Stimulated activated CD8-positive, alpha-beta memory T cell treated with anti-CD3 and anti-CD28 coated beads, Interleukin-15, amount 100 ng/mL, for 1 hour (primary cell): ENCODE measurements at places on chromosomes 13 and 19.

GRCh38 chr13:38265132-38265497 lies 84.5 kb upstream of the UFM1 start:
- no peak for DNase-seq

GRCh38 chr19:33758541-33759013 lies 38.1 kb upstream of the KCTD15 start:
- no peak for DNase-seq

GRCh38 chr13:99908140-99908803 lies 63.3 kb downstream of the ZIC5 start:
- no peak for DNase-seq

GRCh38 chr13:22143671-22144070 lies 472.8 kb downstream of the FGF9 start:
- DNase-seq, result no peak
